ENCODE measurements at places on chromosomes 2 and 18.

GRCh38 chr2:170525566-170525900 is 189.6 kb upstream of the SP5 start:
- DNase-seq = no peak

- no peak for DNase-seq
Measured at GRCh38 chr2:174634130-174635014, 36.8 kb upstream of the WIPF1 start.

DNA sequence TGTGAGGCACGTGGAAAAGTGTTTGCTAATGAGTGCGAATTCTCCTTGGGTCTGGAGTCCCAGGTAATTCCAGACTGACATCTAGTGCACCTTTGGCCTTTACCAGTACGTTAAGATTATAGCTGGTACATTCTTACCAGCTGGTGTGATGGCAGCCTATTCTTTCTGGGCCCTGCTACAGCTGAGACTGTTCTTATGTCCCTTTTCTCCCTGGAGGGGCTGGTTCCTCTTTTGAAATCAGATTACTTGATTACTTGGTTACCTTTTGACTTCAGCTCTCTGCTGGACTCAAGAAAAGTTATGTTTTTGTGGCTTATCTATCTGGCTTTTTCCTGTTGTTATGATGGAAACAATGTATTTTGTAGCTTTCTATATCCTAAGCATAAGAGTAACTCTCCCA is 14.5 kb downstream of the CABYR start:
- DNase-seq = no peak

GRCh38 chr2:1709335-1709605 is 35.0 kb downstream of the PXDN start:
- DNase-seq = no peak

GRCh38 chr2:108244667-108245414 is 5.1 kb downstream of the SULT1C3 start:
- DNase-seq = no peak

DNA sequence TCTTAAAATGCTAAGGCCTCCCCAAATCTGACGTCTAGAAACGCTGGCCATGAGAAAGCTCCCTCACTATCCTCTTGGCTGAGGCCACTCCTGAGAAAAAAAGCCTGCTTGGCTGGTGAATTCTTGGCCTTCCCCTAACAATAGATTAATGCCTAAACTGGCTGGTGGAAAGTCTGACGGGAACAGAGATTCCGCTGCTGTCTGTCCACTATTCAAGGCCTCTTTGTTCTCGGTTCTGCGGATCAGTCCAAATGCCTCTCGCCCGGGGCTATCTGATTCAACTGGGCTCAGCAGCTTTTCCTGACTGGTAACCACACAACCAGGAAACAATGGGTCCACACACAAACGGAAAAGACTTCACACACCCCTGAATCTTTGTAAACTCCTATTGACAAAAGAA is 27.2 kb downstream of the PXDN start:
- no peak for DNase-seq

- DNase-seq = no peak
Measured at GRCh38 chr2:215705771-215706361, 270.0 kb upstream of the FN1 start.
